ENCODE measurements at places on chromosomes 13 and 19. TPM values are rescaled to one million over a fixed set of nuclear protein-coding genes. Genes with fewer than 3 reads are reported as not detected.

The CERS1 gene
- not detected for total RNA-seq

- H3K36me3 ChIP-seq: no peaks in the 10 kb centered on the region
- no peak overlapping the region for H3K27ac ChIP-seq
- no peak for DNase-seq
- peaks cover 11% of the 10 kb centered on the region for H3K4me1 ChIP-seq
Observed at GRCh38 chr19:33773704-33774624, 22.7 kb upstream of the KCTD15 start.

The F2RL3 gene
- 1.7 TPM for total RNA-seq

DNA sequence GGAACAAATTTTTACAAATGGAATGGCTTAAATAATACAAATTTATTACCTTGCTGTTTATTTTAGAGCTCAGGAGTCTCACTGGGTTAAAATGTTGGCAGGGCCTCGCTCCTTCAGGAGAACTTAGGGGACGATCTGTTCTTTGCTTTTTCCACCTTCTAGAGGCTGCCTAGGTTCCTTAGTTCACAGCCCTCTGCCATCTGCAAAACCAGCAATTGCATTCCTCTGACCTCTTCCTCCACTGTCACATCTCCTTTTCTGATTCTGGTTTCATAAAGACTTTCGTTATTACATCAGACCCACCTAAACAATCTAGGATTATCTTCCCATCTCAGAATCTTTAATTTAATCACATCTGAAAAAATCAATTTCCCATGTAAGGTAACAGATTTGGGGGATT is 249.6 kb upstream of the SPRY2 start:
- H3K27me3 ChIP-seq: no peaks in the 10 kb centered on the region
- no peaks in the 10 kb centered on the region for H3K36me3 ChIP-seq
- H3K27ac ChIP-seq: no peak overlapping the region
- DNase-seq: no peak
- no peaks in the 10 kb centered on the region for H3K4me1 ChIP-seq

DNA sequence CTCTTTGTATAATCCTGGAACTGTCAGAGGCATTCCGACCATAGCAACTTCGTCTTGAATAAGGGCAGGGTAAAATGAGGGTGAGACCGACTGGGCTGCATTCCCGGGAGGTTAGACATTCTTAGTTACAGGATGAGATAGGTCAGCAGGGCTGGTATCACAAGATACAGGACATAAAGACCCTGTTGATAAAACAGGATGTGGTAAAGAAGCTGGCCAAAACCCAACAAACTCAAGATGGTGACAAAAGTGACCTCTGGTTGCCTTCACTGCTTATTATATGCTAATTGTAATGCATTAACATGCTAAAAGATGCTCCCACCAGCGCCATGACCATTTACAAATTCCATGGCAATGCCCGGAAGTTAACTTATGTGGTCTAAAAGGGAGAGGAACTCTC is 27.7 kb upstream of the MBNL2 start:
- H3K4me1 ChIP-seq: no peaks in the 10 kb centered on the region
- no peak overlapping the region for H3K4me3 ChIP-seq
- H3K27ac ChIP-seq: no peak overlapping the region
- DNase-seq: no peak
- no peaks in the 10 kb centered on the region for H3K36me3 ChIP-seq

DNA sequence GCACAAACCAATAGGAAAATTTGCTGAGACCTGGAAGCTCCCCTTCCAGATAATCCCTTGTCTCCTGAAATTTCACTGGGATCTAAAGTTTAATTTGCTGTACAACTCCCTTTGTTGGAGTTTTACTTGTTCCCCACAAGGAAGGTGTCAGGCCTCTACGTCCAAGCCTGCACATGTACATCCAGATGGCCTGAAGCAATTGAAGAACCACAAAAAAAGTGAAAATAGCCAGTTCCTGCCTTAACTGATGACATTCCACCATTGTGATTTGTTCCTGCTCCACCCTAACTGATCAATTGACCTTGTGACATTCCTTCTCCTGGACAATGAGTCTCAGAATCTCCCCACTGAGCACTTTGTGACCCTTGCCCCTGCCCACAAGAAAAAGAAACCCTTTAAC is 716.0 kb upstream of the PCDH20 start:
- no peak overlapping the region for H3K4me3 ChIP-seq
- no peaks in the 10 kb centered on the region for H3K36me3 ChIP-seq
- no peaks in the 10 kb centered on the region for H3K27me3 ChIP-seq
- no peak for DNase-seq
- no peaks in the 10 kb centered on the region for H3K4me1 ChIP-seq

GRCh38 chr19:45693106-45693788 is 781 bp downstream of the QPCTL start:
- H3K36me3 ChIP-seq: peaks cover 16% of the 10 kb centered on the region
- no peaks in the 10 kb centered on the region for H3K27me3 ChIP-seq
- DNase-seq: peak; percentile 89
- H3K27ac ChIP-seq: peak overlapping the region; percentile 90

DNA sequence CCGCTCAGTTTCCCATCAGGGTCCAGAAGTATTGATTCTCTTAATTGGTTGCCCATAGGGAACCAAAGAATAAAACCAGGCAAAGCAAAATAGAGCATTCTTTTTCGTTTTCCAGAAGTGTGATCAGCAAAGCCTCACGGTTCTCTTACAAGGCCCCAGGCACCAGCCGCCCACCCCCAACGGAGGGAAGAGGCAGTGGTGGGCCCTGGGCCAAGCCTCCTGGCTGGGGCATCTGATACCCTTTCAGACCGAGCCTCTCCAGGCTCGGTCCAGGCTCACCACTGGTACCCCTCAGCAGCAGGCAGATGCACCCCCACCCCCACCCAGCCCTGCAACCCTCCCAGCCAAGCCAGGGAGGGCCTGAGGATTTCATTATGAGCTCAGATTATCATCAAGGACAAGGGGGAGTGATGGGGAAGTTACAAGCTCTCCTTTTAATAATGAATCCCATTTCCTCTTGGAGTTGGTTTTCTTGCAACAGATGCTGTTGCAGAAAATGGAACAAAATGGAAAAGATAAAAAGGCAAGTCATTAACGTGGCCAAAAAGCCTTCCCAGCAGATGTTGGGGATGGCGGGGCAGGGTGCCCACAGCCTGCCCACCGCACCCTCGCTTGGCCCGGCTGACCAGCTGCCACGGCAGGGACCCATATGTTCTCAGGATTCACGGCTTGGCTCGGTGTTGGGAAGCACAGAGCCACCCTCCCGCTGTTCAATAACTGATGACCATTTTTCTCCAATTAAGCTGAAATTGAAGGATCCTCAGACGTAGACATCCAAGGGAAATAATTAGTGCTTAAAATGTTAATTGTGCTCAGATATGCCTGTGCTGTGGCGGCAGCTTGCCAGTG is 45.9 kb upstream of the KCTD15 start:
- H3K4me1 ChIP-seq: no peaks in the 10 kb centered on the region
- no peak overlapping the region for H3K4me3 ChIP-seq
- H3K27me3 ChIP-seq: peaks cover 29% of the 10 kb centered on the region
- H3K36me3 ChIP-seq: no peaks in the 10 kb centered on the region
- no peak for DNase-seq

- no peaks in the 10 kb centered on the region for H3K36me3 ChIP-seq
- DNase-seq: peak; percentile 73
- peaks cover 56% of the 10 kb centered on the region for H3K4me1 ChIP-seq
Observed at GRCh38 chr19:45251452-45252354, 632 bp downstream of the MARK4 start.

DNA sequence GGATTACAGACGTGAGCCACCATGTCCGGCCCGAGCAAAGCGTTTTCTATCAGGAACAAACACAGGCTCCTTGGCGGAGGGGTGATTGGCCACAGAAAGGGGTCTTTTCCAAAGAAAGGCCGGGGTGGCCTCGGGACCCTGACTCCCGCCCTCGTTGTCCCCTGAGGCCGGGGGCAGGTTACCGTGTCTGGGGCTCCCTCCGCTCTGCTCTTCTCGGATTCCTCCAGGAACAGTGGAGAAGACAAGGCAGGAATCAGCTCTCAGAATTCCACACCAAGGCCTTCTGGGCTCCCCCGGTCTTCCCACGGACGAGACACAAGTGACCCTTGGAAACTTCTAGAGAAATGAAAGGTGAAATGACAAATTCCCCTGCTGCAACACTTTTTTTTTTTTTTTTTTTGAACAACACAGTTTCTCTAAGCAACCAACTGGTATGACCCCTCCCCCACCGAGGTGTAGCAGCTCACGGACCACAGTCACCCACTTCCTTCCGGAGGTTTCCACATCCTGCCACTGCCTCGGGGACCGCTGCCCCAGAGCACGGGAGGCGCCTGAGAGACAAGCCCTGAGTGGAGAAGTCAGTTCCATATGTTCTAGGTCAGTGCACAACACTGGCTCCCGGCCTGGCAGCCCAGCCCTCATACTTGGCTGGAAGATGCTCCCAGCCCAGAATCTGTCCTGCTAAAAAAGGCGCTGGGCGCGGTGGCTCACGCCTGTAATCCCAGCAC is 11.0 kb downstream of the MOB3A start:
- peak; percentile 82 for DNase-seq
- peaks cover 83% of the 10 kb centered on the region for H3K4me1 ChIP-seq
- peak overlapping the region; percentile 30 for H3K4me3 ChIP-seq

The MATK gene
- 1.7 TPM for total RNA-seq

The ZNF296 gene
- total RNA-seq: 5.1 TPM

DNA sequence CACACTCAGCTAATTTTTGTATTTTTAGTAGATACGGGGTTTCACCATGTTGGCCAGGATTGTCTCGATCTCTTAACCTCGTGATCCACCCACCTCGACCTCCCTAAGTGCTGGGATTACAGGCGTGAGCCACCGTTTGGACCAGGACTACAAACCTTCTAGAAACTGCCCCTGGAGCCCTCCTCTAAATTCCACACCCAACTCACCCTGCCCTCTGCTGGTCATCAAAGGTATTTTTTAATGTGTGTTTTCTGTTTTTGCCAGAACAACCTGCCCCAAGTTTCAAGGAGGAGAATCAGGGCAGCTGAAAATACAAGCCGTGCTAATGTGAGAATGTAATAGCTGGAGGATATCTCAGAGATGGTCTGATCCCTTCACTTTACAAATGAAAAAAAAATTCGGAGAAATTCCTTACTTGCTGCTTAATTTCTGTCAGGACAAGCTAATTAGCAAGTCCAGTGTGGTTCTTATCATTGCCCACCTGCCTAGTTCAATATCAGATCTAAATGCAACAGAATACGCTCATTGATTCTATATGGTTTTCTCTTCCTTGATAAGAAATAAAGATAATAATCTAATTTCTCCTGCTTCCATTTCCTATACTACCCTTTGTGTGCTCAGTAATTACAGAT is 4.1 kb downstream of the ATP8A2 start:
- H3K4me1 ChIP-seq: peaks cover 15% of the 10 kb centered on the region
- DNase-seq: no peak
- no peak overlapping the region for H3K4me3 ChIP-seq
- peaks cover 51% of the 10 kb centered on the region for H3K27me3 ChIP-seq
- no peaks in the 10 kb centered on the region for H3K36me3 ChIP-seq
